Endodermal cell (in vitro differentiated cells): ENCODE measurements at places on chromosomes 7 and 10. TPM values are rescaled to one million over a fixed set of nuclear protein-coding genes. Genes with fewer than 3 reads are reported as not detected.
A peak's percentile ranks its signal among the peaks of the same experiment; 100 is the strongest.

- no peak for DNase-seq
These were observed 8.7 kb upstream of the LIPM start for GRCh38 chr10:88793712-88794299.

GRCh38 chr7:84073186-84073875 is 121.3 kb downstream of the SEMA3A start:
- no peak for DNase-seq

- no peak for DNase-seq
These were observed 38.3 kb downstream of the WIPF3 start for GRCh38 chr7:29844559-29844958.

GRCh38 chr7:128404143-128404681 is 5.6 kb downstream of the IMPDH1 start:
- DNase-seq: no peak

The MAGI2 gene
- 18.7 and 19.2 TPM in 2 replicates for total RNA-seq

The PRF1 gene
- not detected in 3 replicates for total RNA-seq

The MACC1 gene
- total RNA-seq: 2.0 to 2.7 TPM (median 2.3 TPM) in 3 replicates

DNA sequence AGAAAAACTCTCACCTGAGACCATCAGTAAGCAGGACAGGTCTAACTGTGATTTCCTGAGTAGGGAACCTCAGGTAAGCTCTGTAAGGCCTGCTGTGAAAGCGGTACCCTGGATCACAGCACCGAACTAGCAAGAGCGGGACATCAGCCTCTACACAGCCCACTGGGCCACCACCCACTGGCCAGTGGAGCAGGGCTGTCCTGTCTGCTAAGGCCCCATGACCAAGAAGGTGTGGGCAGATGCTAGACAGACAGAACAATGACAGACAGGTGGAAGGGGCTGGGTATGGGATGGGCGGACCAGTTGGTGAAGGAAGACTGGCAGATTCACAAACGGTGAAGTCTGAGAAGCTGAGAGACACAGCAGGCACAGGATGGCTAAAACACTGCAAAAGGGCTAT is 79.4 kb upstream of the DDC start:
- DNase-seq: no peak

DNA sequence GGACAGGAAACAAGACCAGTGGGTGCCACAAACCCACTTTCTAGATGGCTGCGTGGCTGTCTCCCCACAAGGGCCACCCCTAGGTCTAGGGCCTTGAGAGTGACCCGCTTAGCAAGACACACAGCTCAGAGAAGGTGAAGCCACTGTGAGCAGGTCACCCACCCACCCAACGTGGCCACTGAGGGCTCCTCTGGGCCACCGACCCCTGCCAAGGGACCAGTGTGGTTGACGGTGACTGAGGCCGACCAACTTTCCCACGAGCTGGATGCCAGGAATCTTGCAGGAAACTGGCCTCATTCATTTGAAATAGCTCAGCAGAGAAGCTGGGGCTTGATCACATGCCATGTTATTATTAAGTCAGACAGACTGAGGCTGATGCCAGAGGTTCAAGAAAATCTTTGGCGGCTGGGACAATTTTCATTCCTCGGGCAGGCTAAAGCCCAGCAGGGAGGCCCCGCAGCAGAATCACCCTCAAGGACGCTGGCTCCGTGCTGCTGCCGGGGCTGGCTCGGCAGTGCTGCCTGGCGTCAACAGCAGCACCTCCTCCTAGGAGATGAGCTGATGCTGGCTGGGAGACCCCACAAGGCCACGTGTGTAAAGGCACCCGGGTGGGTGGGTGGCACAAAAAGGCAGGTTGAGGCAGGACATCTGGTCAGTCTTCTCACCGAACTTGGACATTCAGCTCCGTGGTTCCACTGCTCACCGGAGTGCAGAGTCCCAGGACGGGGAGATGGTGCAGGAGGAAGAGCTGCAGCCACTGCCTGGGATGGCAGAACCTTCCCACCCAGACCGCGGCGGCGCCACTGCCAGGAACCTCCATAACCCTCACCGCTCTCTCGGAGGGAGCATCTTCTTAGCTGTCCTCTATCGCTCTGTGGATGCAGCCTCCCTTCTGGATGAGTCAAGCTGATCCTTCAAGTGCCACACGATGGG is 57.8 kb downstream of the ZRANB1 start:
- peak; percentile 42 for DNase-seq

- no peak for DNase-seq
These were observed 315.3 kb downstream of the TYW1 start for GRCh38 chr7:67311901-67312300.

The UCMA gene
- total RNA-seq: not detected in 3 replicates

- no peak for DNase-seq
These were observed 80.5 kb downstream of the ELAPOR2 start for GRCh38 chr7:86978808-86979506.

The ACBD7 gene
- total RNA-seq: 8.5 and 8.7 TPM in 2 replicates

DNA sequence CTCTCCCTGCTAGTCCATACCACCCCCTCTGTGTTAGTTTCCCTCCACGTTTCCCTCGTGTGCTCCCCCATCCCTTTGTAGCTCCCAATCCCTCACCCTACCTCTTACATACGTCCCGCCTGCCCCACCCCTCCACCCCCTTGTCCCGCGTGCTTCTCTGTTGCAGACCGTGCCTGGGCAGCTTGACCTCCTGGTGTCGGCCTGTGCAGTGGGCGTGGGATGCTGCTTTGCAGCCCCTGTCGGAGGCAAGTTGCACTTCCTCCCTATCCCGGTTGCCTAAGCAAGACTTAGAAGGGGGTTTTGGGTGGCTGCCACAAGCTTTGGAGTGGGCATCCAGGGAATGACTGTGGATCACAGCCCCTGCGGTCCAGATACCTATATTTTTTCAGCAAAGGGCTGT is 7.7 kb downstream of the CLCN1 start:
- no peak for DNase-seq

DNA sequence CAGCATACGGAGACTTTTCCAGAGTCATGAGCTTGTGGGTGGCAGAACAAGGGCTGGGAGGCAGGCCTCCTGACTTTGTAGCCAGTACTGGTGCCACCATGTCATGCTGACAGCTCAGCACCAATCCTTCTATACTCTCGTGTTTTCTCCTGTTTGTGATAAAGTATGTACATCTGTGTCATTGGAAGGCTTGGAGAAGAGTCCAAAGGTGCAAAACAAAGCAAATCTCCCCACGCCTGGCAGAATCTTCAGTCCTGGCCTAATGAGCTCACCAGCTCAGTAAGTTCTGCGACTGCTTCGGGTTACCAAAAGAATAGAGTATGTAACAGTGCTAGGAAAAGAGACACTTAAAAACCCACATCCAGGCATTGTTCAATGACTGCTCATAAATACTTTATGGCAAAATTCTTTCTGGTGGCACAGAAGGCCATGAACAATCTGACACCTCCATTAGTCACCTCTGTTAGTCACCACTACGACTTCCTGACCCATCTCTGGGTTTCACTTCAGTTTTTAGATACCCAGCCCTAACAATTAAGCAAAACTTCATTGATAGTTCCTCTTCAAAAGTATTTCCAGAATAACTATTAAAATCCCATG is 24.5 kb downstream of the STEAP1 start:
- no peak for DNase-seq

DNA sequence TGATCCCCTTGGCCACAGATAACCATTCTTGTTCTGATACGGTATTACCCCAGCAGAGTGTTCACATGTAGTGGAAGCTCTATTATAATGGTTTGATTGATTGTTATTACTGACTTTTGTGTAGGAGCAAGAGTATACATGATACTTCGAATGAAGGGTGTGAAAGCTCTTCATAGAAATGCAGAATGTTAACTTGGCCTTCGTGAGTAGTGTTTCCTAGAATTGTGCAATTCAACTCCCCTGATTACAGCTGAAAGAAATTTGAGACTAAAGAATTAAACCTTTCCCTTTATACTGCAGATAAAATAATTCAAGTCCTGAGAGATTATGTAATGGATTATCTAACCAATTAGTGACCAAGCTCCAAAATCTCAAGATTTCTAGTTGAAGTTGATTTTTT is 38.2 kb downstream of the MKLN1 start:
- DNase-seq: no peak

The P4HA1 gene
- total RNA-seq: 39.0 and 45.1 TPM in 2 replicates

DNA sequence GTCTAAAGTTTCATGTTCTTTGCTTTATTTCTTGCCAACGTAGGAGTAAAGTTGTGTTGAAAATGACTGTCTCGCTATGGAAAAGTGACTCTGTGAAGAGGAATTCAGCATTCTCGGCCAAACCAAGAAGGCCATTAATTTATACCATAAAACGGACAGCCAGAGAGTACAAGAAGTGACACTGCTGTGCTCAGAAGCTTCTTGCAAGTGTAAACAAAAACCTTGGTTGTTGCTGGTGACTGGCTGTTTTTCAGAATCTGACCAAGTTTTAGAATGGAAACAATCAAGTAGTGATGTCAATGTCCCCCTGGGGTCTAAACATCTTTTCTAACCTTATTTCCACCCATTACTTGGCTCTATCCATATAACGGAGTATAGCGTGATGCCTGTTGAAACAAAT is 201.9 kb downstream of the INHBA start:
- no peak for DNase-seq

DNA sequence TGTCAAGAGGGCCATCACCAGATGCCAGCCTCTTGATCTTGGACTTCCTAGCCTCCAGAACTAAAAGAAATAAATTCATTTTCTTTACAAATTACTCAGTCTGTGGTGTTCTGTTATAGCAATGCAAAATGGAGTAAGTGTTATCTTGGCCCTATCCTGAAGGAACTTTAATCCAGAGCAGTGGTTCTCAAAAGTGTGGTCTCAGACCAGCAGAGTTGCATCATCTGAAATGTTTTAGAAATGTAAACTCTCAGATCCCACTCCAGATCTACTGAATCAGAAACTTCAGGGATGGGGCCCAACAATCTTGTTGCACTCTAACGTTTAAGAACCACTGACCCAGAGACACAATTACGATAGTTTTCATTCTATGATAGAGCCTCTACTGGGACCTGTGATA is 3.2 kb upstream of the SUPV3L1 start:
- no peak for DNase-seq

GRCh38 chr10:42986633-42987032 is 90.2 kb upstream of the RET start:
- no peak for DNase-seq
